Foreskin fibroblast (primary cell): ENCODE measurements at places on chromosomes 12 and 14.

- DNase-seq: no peak
Measured at GRCh38 chr12:106982229-106982628, 4.7 kb downstream of the MTERF2 start.

GRCh38 chr12:7374423-7375144 is 69.4 kb downstream of the CD163L1 start:
- DNase-seq: peak; percentile 26

GRCh38 chr12:103840462-103840875 is 565 bp downstream of the NT5DC3 start:
- peak; percentile 24 for DNase-seq

- DNase-seq: peak; percentile 98
Measured at GRCh38 chr12:53984901-53985691, at the start of gene HOXC10. Gene HOXC10, plus strand, starts transcription at chr12:53985146. Its CDS starts 114 bp downstream, at chr12:53985260.

DNA sequence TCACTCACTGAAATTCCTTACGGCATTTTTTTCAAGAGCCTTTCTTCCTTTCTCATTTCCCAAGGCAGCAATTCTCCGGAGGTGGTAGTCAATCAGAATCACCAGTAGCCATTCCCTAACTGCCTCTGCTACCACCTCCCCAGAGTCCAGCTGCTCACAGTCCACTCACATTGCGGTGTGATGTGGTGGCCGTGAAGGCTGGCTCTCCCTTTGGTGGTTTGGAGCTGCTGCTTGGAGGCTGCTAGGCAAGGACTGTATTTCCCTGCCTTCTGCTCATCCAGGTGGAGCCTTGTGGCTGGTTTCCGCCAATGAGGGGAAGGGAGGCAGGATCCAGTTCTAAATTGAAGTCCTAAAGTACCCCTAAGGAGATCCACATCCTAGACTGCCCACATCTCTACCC is 222.0 kb downstream of the ANO2 start:
- DNase-seq: no peak

DNA sequence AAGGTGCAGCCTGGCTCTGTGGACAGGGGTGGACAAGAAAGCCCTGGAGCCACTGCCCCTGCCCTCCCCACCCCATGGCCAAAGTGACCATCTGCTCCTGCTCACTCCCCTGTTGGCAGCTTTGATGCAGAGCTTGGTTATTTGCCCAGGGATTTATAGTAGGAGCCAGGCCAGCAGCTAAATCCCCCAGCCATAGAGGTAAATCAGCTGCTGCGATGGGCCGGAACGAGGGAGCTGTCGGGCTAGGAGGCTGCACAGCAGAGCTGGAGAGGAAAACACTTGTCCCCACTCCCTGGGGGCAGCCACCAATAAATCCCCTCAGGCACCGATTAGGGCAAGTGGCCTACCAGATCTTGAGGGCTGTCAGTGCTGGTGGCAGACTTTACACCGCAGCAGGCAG is 26.0 kb downstream of the SMUG1 start:
- no peak for DNase-seq

- no peak for DNase-seq
Measured at GRCh38 chr12:59086126-59086525, 165.8 kb upstream of the LRIG3 start.

DNA sequence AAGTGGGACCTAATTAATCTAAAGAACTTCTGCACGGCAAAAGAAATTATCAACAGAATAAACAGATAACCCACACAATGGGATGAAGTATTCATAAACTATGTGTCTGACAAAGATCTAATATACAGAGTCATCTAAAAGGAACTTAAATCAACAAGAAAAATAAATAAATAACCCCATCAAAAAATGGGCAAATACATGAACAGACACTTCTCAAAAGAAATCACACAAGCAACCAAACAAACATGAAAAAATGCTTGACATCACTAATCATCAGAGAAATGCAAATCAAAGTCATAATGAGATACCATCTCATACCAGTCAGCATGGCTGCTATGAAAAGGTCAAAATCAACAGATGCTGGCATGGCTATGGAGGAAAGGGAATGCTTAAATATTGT is 466.9 kb downstream of the SOX5 start:
- no peak for DNase-seq

- no peak for DNase-seq
Measured at GRCh38 chr12:33180918-33181317, 258.7 kb downstream of the SYT10 start.

- DNase-seq: no peak
Measured at GRCh38 chr14:97061198-97061597, 264.0 kb downstream of the VRK1 start.

GRCh38 chr12:108764540-108765288 is 33.4 kb upstream of the CORO1C start:
- no peak for DNase-seq

- DNase-seq: no peak
Measured at GRCh38 chr12:90301561-90302133, 593.0 kb upstream of the ATP2B1 start.

- DNase-seq: no peak
Measured at GRCh38 chr14:21915826-21916225, 242.2 kb upstream of the OR4E1 start.

DNA sequence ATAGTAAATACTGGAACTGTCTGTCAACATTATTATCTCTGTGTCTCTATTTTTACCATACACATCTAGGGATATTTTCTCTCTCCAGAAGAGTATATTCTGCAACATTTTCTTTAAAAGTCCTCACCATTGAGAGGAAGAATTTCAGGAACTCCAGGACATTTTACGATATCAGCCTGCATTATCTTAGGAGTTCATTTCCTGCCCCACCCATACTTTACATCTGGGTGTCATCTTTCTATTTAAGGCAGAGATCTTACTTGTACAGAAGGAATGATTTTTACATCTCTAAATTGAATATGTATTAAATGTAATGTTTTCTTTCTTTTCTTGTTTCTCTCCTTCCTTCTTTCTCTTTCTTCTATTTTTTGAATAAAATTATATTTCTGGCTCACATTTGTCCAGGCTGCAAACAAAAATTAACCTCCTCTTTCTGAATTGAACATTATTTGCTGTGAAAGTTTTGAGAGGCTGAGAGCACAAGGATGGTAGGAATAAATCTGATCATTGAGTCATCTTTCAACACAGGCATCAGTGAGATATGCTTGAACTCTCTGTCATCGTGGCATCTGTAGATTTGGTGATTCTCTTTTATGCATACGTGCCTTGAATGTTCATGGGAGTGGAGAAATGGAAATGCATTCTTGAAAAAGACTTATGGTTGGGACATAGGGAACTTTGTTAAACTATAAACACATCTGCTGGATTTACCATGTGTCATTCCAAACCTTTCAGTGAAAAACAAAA is 753.6 kb downstream of the SLC16A7 start:
- peak; percentile 3 for DNase-seq

DNA sequence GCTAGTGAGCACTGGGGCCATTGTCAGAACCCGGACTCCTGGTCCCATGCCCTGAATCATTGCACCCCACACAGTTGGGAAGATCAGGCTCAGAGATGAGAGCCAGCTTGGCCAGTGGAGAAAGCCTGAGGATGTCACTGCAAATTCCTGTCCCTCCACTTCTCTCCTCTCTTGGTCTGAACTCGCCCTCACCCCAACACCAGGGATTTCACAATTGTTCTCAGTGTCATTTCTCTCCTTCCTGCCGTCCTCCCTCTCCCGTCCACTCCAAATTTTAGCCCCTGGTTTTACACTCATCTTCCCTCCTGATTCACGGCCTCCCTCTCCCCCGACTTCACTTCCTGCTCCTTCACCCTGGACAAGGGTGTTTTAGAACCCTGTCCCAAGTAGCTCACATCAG is 11.1 kb downstream of the KRT75 start:
- no peak for DNase-seq

GRCh38 chr12:130081117-130081805 is 81.0 kb upstream of the FZD10 start:
- no peak for DNase-seq

DNA sequence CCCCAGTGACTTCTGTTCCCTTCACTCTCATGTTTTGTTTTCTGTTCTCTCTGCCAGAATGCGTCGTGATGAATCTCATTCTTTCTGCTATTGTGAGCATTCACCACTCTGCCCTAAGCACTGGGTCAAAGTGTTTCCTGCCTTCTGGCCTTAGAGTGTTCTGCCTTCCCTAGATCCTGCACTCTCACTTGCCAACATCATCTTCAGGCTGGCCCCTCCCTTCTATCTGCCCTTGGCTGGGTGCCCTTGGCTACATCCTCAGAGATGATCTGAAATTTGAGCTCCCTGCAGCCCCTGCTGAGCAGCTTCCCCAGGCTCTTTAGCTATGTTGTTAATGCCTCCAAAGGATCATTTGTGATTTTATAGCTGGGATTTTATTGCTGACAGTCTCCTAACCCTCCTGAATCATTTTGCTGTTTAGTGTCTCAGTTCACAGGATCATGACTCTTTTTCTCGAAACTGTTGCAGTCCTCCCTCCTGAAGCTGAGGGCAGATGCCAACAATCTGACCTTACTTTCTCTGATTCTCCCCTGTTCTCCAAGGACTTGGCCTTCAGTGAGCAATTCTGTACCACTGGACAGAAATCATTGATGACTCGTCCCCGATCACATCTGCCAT is 4.5 kb downstream of the DHRS2 start:
- DNase-seq: peak; percentile 93

DNA sequence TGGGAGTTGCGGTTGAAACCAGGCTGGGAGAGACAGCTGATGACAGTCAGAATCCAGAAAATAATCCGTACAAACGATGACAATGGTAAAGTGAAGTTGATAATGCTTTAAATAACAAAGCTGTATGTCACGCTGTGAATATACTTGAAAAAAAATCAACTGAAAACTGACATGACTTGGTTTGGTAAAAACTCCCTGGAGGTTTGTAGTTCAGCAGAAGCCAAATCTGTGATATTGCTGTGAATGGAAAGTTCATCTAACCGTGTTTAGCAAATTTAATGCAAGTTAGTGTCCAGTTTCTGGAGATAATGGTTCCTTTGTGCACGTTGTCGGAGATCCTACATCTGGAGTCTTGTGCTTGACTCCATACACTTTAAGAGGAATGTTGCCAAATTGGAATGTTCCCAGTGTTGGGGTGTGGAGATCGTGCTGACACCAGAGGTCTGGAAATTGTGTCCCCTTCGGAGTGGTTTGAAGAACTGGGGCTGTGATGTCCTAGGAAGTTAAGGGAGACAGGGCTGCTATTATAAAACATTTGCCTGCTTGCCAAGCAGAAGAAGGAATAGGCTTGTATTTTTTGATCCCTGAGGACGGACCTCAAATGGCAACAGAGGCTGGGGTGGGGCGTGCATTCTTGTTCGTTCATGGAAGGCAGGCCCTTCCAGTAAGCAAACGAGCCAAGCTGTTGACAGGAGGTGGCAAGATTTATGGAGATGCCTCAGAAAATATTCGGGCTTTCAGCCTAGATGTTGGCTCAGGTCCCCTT is 30.6 kb downstream of the PPFIBP1 start:
- DNase-seq: peak; percentile 74

GRCh38 chr12:111268738-111269572 is 99.9 kb downstream of the PHETA1 start:
- peak; percentile 12 for DNase-seq

GRCh38 chr14:55638665-55639064 is 58.7 kb downstream of the KTN1 start:
- no peak for DNase-seq

- no peak for DNase-seq
Measured at GRCh38 chr14:68342216-68342763, 450.6 kb downstream of the ZFP36L1 start.

DNA sequence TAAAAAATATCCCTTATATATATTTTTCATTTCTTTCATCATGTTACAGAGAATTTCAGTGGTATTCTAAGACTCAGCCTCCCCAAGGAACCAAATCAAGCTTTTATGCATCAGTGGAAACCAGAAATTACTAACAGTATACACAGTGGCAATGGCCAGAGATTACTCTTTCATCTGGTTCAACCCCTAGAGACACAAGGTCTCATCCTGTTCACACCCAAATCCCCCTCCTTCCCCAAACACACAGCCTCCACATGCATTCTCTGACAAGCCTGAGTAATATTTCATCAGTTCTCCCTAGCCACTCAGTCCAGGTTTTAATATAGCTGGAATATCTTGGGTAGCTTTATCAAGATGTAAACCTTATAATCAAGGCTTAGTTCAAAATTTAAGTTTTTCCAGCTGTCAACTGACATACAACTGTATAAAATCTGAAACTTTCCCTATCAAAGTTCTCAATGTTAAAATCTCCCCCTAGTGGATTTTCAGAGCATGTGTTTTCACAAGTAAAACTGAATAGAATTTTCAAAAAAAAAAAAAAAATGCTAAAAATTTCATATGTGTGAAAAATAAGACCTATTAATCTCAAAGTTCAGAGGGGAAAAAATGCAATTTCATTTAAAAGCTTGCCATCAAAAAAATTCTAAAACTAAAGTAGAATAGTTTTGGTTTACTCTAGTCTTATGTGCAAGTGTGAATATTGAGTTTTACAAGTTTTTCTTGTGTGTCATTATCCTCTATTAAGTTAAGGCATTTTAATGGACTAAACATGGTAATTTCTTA is 10.5 kb upstream of the SSTR1 start:
- peak; percentile 33 for DNase-seq

- DNase-seq: no peak
Measured at GRCh38 chr12:99771659-99772058, 124.1 kb downstream of the GARIN6 start.

- no peak for DNase-seq
Measured at GRCh38 chr12:30980955-30981662, 54.6 kb downstream of the TSPAN11 start.
